ENCODE measurements at places on chromosomes 1 and 21.

DNA sequence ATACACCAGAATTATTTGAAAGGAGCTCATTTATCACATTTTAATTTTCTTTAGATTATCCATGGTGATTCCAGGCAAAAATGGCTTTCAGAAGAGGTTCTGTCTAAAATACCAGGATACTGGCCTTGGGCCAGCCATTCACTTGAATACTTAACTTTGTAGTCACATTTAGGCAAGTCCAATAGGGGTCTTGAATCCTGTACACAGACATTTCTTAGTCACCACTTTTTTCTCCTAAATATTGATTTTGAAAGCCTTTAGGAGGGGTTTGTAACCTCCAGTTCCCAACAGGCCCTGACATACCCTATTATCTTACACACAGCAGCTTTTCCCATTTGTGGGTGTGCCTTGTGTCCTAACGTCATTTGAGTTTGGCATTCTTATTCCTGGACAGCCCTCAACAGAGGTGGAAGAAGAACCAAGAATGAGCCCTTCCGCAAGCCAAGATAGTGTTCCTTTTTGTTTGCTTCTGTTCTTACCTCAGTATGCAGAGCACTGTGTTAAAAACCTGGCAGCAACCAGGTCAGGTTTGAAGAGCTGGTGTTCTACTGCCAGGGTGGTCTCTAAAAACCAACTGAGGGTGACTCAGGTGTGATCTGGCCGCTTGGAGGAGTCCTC, 19.5 kb downstream of the MAP3K7CL start:
- no peak for DNase-seq

DNA sequence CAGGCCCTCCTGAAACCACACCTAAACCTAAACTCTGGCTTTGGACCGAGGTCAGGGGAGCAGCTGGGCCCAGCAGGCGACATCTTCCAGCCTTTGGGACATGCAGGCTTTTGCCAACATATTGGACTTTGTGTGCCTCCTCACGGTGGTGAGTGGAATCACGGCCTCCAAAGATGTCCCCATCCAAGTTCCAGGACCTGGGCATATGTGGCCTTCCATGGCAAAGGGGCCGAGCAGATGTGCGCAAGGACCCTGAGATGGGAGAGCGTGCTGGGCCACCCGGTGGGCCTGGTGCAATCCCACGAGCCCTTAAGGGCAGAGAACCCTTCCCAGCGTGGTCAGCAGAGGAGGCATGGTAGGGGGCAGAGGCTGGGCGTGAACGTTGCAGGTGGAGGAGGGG, 160.8 kb upstream of the C1orf174 start:
- no peak for DNase-seq

GRCh38 chr1:45802343-45803298, 791 bp upstream of the MAST2 start:
- no peak for DNase-seq

DNA sequence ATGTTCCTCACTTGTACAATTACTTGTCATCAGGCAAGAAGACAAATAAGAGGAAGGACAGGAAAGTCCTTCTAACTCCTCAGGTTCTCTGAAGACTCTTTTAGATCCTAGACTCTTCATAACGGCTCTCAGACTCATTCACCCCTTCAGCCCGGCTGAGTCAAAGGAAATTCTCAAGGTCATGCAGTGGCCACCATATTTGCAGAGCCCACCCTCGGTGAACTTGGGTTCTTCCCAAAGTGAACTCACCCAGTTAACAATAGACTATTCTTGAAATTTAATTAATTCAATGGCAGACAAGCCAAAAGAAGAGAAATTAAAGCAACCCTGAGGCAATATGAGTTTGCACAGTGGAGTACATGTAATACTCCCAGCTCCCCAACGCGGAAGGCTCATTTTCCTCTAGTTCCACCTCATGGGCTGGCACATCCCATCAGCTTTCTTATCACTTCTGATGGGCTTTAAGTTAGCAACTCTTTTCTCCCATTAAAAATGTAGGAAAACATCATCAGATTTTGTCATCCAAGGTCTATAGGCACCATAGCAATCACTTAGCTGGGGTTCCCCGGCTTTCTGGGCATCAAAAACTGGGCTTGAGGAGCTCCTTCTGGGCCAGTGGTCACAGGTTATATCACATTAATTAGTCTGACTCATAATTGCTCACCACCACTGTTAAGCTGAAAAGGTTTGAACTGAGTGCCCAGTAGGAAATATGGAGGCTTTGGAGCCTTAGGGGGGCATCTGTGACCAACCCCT, 27.8 kb upstream of the TIAM1 start:
- no peak for DNase-seq

GRCh38 chr21:15776818-15777217, 47.0 kb downstream of the USP25 start:
- no peak for DNase-seq

GRCh38 chr1:186618401-186619170, 61.6 kb downstream of the PTGS2 start:
- no peak for DNase-seq

- no peak for DNase-seq
Measured at GRCh38 chr1:112063781-112064728, 74.6 kb upstream of the KCND3 start.

GRCh38 chr1:157113106-157113505, 13.5 kb upstream of the ETV3L start:
- DNase-seq: no peak

GRCh38 chr21:37557261-37557950, 190.8 kb downstream of the DYRK1A start:
- no peak for DNase-seq

DNA sequence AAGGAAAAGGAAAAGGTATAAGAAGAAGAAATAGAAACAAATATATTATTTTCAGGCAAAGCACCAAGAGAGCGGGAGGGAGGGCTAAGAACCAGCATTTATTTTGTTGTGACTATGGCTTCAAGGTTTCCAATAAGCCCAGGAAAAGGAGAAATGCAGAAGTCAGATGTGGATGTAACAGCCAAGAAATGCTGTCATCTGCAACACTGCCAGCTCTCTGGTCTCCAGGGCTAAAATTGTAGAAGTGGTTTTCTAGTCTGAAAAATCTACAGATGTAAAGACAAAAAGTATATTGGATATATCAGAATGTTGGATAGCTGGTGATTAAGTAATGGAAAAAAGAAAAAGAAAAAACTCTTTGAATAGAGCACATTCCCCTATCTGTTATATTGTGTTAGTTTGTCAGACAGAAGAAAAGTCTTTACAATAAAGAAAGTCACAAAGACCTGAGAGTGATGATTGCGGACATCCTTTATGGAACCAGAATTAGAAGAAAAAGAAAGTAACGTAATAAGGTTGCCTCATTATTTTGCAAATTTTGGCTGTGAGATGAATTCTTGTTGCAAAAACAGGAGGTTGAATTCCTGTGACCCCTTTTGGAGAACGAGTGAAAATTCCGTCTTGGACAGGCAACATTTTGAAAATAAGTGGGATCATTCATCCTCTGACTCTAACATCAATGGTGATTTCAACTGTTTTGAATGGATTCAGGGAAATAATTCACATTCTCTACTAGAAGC, 938.1 kb downstream of the TTLL7 start:
- no peak for DNase-seq

- no peak for DNase-seq
Measured at GRCh38 chr1:23210963-23211362, 6.3 kb downstream of the HTR1D start.

DNA sequence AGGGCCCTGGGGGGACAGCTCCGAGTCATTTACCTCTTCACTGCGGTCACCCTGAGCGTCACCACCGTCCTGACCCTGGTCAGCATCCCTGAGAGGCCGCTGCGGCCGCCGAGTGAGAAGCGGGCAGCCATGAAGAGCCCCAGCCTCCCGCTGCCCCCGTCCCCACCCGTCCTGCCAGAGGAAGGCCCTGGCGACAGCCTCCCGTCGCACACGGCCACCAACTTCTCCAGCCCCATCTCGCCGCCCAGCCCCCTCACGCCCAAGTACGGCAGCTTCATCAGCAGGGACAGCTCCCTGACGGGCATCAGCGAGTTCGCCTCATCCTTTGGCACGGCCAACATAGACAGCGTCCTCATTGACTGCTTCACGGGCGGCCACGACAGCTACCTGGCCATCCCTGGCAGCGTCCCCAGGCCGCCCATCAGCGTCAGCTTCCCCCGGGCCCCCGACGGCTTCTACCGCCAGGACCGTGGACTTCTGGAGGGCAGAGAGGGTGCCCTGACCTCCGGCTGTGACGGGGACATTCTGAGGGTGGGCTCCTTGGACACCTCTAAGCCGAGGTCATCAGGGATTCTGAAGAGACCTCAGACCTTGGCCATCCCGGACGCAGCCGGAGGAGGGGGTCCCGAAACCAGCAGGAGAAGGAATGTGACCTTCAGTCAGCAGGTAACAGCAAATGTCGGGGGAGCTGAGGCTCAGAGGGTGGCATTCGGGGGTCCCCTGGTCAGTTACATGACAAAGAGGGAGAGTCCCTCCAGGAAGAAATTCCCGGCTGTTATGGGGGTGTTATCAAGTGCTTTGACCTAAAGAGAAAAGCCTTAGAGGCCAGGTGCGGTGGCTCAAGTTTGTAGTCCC, 12.6 kb downstream of the SLC45A1 start:
- no peak for DNase-seq

- no peak for DNase-seq
Measured at GRCh38 chr1:55334160-55334559, 119.0 kb upstream of the USP24 start.

GRCh38 chr21:31573217-31573616, 86.3 kb upstream of the SOD1 start:
- no peak for DNase-seq

GRCh38 chr1:17540255-17541001, 930 bp downstream of the ARHGEF10L start:
- DNase-seq: no peak

GRCh38 chr21:45289655-45290515, 2.2 kb upstream of the POFUT2 start:
- no peak for DNase-seq

- no peak for DNase-seq
Measured at GRCh38 chr1:165376811-165377311, 20.3 kb upstream of the LMX1A start.

- DNase-seq: no peak
Measured at GRCh38 chr1:75587692-75588091, 23.2 kb downstream of the SLC44A5 start.

DNA sequence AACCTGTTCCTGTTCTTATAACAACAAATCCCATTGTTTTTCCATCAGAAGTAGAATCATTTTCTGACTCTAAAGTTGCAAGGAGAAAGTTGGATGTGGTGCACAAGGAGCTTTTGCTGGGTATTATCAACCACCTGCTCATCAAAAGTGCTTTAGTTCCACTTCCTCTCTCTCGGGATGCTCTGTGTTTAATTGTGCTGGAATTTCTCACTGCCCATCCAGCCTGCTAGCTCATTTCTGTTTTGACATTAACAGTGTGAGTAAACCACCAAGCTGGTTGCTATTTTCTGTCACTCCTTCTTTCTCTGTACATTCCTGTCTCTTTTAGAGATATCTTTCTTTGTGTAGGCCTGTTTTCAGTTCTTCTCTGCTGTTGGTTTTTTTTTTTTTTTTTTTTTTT, 6.0 kb downstream of the KDM4A start:
- DNase-seq: no peak

- DNase-seq: no peak
Measured at GRCh38 chr1:94698759-94699502, 121.2 kb upstream of the SLC44A3 start.

- DNase-seq: no peak
Measured at GRCh38 chr1:109769330-109770078, 5.8 kb upstream of the EPS8L3 start.

DNA sequence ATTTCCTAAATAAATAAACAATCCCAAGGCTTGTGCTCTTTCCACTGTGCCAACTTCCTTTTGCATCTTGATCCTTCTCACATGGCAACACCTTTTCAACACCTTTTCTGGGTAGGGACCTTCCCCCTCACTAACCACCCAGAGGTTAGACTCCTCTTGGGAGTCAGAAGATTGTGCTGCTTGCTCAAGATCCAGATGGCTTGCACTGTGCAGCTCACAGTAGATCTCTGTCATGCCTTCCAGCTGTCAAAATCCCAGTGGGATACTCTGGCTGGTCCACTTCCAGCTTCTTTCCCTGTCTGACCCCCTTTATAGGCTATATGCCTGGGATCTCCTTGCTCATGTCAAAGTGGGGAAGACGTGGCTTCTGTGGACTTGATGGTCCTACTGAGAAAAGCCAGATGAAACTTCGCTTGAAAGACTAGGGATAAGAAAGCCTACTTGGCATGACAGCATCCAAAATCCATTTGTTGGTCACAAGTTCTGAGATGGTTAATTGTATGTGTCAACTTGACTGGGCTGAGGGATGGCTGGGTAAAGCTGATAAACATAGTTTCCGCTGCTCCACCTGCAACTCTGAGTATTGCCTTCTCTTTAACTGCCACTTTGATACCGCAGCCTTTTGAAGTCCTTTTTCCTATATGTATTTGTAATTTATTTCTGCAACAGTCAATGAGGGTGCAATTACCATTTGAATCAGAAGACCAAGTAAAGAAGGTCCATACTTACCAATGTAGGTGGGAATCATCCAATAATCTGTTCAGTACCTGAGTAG, 74.5 kb downstream of the S1PR1 start:
- no peak for DNase-seq

- DNase-seq: no peak
Measured at GRCh38 chr21:15706696-15707095, 23.1 kb upstream of the USP25 start.
